ENCODE measurements at places on chromosomes 5 and 9.
A peak's percentile ranks its signal among the peaks of the same experiment; 100 is the strongest.

- no peak for DNase-seq
These were observed 311.3 kb upstream of the TRPC7 start for GRCh38 chr5:136676685-136677084.

DNA sequence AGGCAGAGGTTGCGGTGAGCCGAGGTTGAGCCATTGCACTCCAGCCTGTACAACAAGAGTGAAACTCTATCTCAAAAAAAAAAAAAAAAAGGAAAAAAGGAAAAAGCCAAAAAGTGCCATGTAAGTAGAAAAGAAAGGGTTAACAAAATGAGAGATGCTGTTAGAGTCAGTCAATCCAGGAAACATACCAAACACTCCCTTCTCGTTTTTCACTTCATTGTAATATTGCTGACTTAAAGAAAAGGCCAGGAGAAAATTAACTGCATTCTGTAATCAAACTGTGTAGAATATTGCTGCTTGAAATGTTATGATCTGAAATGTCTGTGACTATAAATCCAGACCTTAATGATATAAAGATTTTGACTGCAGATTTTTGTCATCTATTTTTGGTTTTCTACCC lies 379.1 kb downstream of the ENC1 start:
- no peak for DNase-seq

DNA sequence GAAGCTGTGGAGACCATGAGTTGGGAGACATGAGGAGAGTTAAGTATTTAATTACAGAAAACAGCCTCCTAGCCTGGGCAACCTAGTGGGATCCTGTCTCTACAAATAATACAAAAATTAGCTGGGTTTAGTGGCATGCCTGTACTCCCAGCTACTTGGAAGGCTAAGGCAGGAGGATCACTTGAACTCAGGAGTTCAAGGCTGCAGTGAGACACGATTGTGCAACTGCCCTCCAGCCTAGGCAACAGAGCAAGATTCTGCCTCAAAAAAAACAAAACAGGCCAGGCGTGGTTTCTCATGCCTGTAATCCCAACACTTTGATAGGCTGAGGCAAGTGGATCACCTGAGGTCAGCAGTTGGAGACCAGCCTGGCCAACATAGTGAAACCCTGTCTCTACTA lies 52.6 kb downstream of the AQP7 start:
- DNase-seq: no peak

DNA sequence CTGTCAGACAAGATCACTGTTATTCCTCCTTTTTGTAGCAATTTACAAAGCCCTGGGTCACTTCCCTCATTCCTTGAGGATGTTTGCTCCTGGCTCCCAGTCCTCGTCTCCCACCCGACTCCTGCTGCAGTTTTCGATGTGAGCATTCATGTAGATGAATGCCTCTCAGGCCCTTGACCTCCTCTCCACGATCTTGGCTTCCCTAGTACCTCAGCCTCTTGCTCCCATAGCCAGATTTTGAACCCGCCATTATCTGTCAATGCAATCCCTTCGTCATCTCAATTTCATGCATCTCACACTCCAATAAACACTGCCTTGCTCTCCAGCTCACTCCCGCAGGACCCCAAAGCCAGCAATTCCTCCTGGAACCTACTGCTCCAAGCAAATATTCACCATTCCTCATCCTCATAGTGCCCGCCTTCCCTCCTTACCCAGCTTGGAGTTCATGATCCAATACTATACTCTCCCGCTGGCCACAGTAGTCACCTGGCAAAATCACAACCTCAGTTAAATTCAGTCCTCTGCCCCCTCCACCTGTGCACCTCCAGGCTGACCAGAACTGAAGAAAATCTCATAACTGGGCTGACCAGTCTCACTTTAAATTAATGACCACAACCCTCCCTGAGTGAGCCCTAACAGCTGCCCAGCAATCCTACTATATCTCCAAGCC lies 35.1 kb upstream of the JADE2 start:
- no peak for DNase-seq

GRCh38 chr5:174340226-174340625 lies 294.7 kb downstream of the NSG2 start:
- DNase-seq: no peak

GRCh38 chr9:127550751-127551150 lies 61.3 kb upstream of the STXBP1 start:
- DNase-seq: no peak

DNA sequence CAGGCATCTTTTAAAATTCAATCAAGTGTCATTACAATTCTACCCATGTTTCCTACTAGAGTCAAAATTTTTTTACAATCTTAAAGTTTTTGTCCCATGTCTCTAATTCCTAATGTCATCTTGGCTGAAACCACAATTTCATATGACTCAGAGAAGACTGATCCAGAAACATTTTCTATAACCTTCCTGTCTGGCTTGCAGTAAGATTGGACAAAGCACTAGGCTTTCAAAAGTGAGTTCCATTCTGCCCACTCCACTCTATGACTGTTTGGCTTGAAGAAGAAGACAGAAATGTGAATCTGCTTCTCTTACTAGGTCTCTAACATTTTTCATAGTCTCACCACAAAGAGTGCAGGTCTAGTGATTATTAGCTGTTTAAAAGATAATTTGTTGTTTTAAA lies 88.8 kb downstream of the NR3C1 start:
- DNase-seq: peak; percentile 71

- no peak for DNase-seq
These were observed 2.0 kb downstream of the EIF4EBP3 start for GRCh38 chr5:140549237-140550144.

GRCh38 chr5:6322163-6322713 lies 56.1 kb downstream of the MED10 start:
- DNase-seq: no peak

DNA sequence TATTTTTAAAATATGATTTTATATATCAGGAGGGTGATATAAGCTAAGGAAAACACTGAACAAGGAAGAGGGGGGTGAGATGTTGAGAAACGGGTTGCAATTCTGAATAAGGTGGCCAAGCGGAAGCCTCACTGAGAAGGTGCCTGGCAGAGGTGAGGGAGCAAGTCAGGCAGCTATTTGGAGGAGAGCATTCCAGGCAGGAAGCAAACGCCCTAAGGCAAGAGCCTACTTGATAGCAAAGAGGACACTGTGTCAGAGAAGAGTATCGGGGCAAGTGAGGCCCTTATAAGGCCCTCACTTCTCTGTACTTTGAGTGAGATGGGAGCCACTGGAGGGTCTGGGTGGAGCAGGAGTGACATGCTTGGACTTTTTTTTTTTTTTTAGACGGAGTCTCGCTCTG lies 8.0 kb upstream of the CTNNA1 start:
- no peak for DNase-seq

GRCh38 chr5:163079618-163080017 lies 357.8 kb upstream of the CCNG1 start:
- peak; percentile 40 for DNase-seq
